Pancreas (tissue), 10 donors: ENCODE measurements at places on chromosomes 4 and X.
A peak's percentile ranks its signal among the peaks of the same experiment; 100 is the strongest.

GRCh38 chr4:38821739-38822138 is 17.1 kb upstream of the TLR1 start:
- no peak for DNase-seq

DNA sequence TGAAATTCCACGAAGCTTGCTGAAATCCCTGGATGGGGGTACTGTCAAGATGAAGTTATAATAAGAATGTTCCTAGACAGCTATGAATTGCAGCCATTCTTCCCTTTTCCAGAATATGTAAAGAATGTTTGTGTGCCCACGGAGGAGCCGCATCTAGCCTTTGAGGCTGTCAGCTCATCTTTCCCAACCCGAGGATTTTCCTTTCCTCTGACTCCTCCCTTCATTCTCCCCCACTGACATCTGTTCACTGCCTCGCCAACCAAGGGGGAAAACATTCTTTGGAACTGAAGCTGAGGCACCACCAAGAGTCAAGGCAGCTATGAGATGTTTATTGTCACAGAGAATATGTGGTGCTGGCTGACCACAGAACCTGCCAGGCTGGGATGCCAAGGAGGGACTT is 8.8 kb downstream of the NHSL2 start:
- DNase-seq: no peak

DNA sequence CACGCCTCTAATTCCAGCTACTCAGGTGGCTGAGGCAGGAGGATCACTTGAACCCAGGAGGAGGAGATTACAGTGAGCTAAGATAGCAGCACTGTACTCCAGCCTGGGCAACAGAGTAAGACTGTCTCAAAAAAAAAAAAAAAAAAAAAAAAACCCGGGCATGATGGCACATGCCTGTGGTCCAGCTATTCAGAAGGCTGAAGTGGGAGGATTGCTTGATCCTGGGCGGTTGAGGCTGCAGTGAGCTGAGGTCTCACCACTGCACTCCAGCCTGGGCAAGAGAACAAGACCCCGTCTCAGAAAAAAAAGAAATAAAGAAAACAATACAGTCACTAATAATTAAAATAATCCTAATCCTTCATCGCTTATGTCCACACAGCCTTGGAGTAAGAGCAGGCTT is 68.1 kb downstream of the APBB2 start:
- DNase-seq: no peak

DNA sequence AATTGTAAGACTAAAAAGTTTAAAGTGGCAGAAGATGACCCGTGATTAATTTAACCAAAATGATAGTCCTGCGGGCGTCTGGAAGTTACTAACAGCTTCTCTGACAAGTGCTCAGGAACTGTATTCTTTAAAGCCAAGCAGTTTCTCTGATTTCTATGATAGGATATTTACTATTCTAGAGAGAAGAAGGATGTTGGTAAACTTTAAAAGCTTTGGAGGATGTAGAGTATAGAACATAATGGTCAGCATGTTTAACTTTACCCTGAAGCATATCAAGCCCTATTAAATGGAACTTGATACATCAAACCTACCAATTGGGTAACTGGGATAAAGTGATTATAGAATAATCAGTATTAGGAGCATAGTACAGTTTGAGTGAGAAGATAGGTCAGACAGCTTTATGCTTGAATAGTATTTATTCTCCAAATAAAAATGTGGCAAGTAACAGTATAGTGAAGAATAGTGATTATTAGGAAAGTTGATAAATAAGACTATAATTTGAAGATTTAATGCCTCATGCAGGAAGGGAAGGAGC is 1.8 kb downstream of the STIM2 start:
- no peak for DNase-seq

- no peak for DNase-seq
These were observed 184.0 kb upstream of the KIT start for GRCh38 chr4:54473798-54474197.

GRCh38 chr4:152399246-152399645 is 136.6 kb downstream of the FBXW7 start:
- DNase-seq: no peak

DNA sequence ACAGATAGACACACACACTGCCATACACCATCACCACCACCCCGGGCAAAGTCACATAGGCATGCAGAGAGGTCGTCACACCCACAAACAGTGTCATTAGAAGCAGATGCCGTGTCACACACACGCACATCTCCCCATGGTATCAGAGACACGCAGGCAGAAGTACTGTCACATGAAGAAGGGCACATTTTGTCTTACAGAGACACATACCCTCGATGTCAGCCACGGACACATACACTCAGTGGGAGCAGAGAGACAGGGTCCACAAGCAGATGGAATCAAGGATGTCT is 3.3 kb downstream of the NALF2 start:
- no peak for DNase-seq

DNA sequence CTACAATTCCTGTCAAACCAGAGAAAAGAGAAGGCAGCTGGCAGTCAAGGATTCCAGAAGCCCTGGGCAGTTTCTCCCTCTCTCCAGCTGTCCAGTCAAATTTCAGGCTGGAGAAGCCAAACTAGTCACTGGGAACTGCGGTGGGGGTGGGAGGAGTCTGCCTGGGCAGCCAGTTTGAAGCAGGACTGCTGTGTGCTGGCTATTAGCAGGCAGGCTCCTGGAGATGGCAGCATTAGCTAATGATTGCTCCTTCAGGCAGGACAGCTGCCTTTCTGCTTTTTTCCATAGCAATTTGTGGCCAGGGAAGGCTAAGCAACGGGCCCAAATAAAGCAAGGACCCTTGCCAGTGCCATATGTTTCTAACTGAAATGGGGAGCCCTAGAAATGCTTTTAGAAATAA is 44.7 kb upstream of the FGF13 start:
- peak; percentile 15 for DNase-seq

GRCh38 chr4:29310252-29310651 is 1409.9 kb upstream of the PCDH7 start:
- no peak for DNase-seq

DNA sequence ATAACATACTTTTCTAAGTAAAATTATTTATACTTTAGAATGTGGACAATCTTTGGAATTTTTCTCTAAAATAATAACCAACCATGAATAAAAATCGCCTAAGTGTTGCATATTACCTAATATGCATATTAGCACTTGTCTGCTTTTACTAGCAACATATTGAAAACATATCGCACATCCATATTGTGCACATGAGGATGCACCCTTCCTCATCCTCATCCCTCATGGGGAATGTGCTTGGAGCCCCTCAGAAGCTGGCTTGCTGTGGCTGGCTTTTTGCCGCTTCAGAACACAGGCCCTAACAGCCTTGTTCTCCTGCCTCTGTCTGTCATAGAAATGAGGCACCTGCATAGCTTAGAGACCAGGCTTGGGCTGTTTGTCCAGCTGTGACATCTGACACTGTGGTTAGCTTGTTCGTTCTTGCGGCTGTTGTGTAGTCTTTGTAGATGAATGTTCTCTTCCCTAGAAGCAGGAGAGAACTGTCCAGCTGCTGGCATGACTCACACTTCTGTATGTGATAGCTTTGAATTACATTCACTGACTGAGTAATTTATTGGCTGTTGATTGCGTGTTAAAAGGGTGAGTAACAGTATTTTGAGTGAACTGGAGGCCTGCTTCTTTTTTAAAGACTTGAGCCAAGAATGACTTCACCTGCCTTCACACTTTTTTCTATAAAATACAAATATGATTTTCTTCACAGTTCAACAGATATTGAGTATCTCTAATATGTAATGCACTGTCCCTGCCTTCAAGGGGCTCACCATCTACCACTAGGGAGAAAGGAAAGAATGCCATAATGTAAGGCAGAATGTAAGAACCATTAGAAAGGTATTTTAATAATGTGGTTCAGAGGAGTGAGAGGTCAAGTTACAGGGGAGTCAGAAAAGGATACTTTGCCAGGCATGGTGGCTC is 81.9 kb downstream of the HMGB2 start:
- no peak for DNase-seq

DNA sequence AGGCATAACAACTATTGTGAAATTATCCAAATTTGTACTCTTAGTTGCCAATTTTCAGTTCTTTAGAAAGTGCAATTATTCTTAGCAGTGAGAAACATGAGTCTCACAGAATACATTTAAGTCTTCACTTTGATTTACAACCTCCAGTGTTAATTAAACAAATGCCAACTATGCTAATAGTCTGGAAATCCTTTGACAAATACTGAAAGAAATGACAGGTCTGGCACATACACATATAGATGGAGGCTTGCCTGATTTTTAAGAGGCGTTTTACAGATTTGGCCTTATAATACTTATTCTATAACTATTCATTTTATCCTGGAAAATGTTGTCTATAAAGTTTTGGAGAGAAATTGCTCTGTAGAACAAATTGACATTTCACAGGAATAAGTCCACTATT is 320.1 kb downstream of the TRIML1 start:
- DNase-seq: no peak

GRCh38 chrX:86604607-86605006 is 456.4 kb downstream of the DACH2 start:
- DNase-seq: no peak

- no peak for DNase-seq
These were observed 138.4 kb upstream of the ETNPPL start for GRCh38 chr4:108901291-108901690.

- DNase-seq: no peak
These were observed 342.8 kb upstream of the AGA start for GRCh38 chr4:177785000-177785399.

- DNase-seq: no peak
These were observed 346.0 kb upstream of the GATB start for GRCh38 chr4:152106781-152107321.

- DNase-seq: no peak
These were observed 73.7 kb downstream of the RLIM start for GRCh38 chrX:74540635-74541249.

- DNase-seq: no peak
These were observed 231.5 kb upstream of the FMR1 start for GRCh38 chrX:147680251-147680650.

- no peak for DNase-seq
These were observed 68.6 kb downstream of the ENPEP start for GRCh38 chr4:110544594-110544993.

- peak; percentile 78 for DNase-seq
These were observed at the start of gene WDFY3 for GRCh38 chr4:84966382-84967242. TSS of gene WDFY3 (minus strand) at chr4:84966690. CDS start at chr4:84860591, 106,099 bp downstream.

- DNase-seq: no peak
These were observed 20.6 kb upstream of the PPP2R2C start for GRCh38 chr4:6492861-6493657.

DNA sequence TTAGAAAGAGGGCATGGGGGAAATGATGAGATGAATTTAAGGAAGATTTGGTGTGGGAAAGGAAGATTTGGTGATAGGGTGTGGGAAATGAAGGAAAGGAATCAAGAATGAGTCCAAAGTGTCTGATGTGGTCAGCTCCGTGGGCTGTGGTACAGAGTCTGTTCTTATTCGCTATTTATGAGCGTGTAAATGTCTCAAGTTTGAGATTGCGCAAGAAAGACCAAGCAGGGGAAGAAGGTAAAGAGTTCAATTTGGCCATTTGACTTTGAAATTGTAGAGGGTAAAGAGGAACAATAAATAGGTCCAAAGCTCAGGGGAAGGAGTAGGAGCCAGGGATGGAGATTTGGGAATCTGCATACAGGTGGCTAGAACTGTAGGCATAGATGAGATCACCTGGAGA is 11.3 kb upstream of the SMS start:
- no peak for DNase-seq

GRCh38 chrX:120727911-120728310 is 98.1 kb upstream of the C1GALT1C1 start:
- no peak for DNase-seq

DNA sequence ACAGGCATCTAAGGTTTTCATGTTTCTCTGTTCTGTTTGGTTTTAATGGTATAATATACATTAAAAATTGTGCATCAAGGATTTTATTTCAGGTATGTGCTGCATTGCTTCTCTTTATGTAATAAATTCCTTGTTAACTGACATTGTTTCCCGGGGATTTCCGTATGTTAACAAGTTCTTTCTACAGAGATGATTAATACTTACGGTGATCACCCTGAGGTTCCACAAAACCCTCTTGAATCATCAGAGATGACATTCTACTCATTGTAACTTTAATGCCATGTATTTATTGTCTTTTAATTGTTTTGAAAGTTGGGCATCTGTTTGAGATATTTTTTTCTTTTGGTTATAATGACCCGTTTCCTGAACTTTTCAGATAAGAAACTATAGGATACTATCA is 37.5 kb downstream of the ARHGAP10 start:
- DNase-seq: no peak

DNA sequence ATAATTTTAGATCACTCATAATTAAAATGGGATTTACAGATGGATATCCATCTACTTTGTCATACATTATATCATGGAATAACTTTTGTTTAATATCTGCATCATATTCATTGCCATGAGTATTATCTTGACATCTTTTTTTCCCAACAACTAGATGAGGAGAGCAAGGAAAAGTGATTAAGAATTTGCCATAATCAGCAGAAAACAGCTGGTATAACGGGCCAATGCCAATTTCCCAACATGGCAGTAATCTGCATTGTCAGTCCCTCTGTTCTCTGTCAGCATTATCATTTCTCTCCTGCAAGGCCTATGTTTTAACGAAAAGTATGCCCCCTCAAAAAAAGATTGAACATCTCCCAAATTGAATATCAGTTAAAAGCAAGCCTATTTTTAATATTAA is 314.0 kb downstream of the FRMPD4 start:
- DNase-seq: no peak

DNA sequence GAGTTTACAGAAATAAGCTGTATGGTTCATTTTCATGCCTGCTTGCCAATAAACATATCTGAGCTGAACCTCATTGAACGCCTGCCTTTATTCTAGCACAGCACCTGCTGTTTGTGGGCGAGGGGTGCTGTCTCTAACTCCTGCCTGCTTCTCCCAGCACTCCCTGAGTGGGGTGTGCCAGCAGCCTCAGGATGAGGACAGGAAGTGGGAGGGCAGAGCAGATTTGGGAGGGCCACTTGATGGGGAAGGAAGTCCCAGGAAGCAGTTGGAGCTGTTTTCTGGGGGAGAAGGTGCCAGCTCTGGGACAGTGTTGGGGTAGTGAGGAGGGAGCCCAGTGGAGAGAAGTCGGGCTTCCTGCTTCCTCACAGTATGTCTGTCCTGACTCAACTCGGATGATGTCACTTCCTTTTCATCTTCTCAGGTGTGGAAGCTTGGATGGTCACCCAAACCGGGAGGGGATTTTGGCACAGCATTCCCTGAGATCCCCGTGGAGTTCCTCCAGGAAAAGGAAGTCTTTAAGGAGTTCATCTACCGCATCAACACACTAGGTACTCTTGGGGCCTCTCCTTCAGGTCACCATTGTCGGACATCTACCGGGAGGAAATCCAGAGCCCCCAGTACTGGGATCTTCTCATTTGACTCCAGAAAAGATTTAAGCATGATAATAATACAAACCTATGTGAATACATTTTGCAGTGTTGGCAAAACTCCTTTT is 29.0 kb upstream of the MSANTD1 start:
- no peak for DNase-seq

GRCh38 chrX:153411255-153411987 is at the start of gene ZFP92:
TSS of gene ZFP92 (plus strand) at chrX:153411472. CDS start at chrX:153418323, 6,851 bp downstream.
- DNase-seq: no peak

GRCh38 chr4:19051831-19052230 is 1030.3 kb upstream of the LCORL start:
- no peak for DNase-seq
